RCC 7860 (cell line): ENCODE measurements at places on chromosomes 1 and 21.

- peak; percentile 12 for DNase-seq
Measured at GRCh38 chr1:12528021-12528852, 89.8 kb downstream of the DHRS3 start.

GRCh38 chr1:95088303-95088702, 15.6 kb upstream of the ALG14 start:
- DNase-seq, result no peak

GRCh38 chr1:84619383-84620102, 45.3 kb upstream of the CTBS start:
- DNase-seq, result peak; percentile 90

- no peak for DNase-seq
Measured at GRCh38 chr1:32023351-32023750, 9.7 kb downstream of the KHDRBS1 start.

GRCh38 chr1:47894410-47895278, 102.5 kb downstream of the TRABD2B start:
- peak; percentile 86 for DNase-seq

GRCh38 chr21:45130324-45130774, 56.0 kb downstream of the ADARB1 start:
- peak; percentile 57 for DNase-seq

GRCh38 chr1:74579425-74579824, 67.0 kb upstream of the LRRC53 start:
- no peak for DNase-seq

DNA sequence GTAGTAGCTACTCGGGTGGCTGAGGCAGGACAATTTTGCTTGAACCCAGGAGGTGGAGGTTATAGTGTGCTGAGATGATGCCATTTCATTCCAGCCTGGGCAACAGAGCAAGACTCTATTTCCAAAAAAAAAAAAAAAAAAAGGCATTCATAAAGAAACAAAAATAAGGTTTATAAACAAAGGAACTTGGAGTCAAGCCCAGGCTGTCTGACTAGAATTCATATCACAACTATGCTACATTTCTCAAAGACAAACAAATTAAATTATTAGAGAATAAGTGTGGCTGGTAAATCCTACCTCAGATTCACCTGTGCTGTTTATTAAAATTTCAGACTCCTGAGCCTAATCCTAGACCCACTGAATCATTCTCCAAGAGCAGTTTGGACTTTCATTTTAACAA, 4.2 kb downstream of the GCLM start:
- DNase-seq, result no peak

DNA sequence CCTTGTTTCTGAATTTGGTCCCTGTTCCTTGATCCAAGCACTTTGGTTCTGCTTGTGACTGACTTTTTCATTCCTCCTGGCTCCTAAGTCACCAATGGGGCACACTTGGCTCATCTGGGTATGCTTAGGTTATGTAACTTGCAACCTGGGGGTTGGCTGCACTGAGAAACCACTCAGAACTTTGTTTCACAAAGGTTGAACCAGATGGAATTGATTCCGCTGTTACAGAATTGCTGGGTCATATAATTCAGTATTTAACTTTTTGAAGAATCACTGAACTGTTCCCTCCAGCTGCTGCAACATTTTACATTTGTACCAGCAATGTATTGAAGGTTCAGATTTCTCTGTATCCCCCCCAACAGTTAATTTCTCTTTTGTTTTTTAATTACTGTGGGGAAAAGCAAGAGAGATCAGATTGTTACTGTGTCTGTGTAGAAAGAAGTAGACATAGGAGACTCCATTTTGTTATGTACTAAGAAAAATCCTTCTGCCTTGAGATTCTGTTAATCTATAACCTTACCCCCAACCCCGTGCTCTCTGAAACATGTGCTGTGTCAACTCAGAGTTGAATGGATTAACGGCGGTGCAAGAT, 9.6 kb upstream of the NVL start:
- DNase-seq, result peak; percentile 2

- no peak for DNase-seq
Measured at GRCh38 chr1:169488157-169488556, 2.4 kb upstream of the SLC19A2 start.

- DNase-seq, result no peak
Measured at GRCh38 chr1:204031098-204031710, 41.7 kb upstream of the SOX13 start.

DNA sequence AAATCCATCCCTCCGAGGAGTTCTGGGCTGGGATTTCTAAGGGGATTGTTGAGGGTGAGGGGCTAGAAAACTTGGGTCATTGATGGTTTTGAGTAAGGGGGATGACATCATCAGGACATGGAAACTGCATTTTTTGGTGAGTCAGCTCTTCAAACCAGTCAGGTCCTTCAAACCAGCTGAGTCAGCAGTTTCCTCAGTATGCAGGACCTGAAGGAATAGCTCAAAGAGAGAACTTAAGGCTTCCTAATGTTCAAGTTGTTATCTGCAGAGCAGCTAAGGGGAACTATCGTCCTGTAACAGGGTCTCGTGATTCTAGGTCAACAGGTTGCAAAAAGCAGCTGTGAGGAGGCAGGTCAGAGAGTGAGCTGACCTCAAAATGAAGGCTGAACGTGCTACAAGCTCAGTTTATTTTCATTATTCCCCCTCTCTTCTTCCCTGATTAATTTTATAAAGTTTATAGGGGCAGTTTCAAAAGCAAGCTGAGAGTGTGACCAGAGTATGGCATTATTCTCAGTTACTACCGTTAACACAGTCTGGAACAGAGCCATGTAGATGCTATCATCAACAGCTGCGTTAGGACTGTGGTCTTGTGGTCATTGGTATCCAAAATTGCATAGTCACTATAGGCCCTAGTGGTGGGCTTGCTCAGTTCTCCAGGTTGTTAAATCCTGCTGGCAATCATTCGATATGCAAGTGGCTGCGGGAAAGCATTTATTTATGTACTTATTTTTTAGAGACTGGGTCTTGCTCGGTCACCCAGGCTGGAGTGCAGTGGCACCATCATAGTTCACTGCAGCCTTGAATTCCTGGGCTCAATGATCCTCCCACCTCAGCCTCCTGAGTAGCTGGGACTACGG, 10.7 kb upstream of the SDC3 start:
- DNase-seq, result peak; percentile 58

- no peak for DNase-seq
Measured at GRCh38 chr1:30008998-30009657, 714.3 kb downstream of the MATN1 start.

GRCh38 chr21:34353182-34353581, 10.6 kb upstream of the KCNE2 start:
- no peak for DNase-seq

GRCh38 chr1:58576325-58576726, 726 bp downstream of the TACSTD2 start:
- DNase-seq, result no peak

- no peak for DNase-seq
Measured at GRCh38 chr1:63277195-63278192, 44.9 kb upstream of the FOXD3 start.

DNA sequence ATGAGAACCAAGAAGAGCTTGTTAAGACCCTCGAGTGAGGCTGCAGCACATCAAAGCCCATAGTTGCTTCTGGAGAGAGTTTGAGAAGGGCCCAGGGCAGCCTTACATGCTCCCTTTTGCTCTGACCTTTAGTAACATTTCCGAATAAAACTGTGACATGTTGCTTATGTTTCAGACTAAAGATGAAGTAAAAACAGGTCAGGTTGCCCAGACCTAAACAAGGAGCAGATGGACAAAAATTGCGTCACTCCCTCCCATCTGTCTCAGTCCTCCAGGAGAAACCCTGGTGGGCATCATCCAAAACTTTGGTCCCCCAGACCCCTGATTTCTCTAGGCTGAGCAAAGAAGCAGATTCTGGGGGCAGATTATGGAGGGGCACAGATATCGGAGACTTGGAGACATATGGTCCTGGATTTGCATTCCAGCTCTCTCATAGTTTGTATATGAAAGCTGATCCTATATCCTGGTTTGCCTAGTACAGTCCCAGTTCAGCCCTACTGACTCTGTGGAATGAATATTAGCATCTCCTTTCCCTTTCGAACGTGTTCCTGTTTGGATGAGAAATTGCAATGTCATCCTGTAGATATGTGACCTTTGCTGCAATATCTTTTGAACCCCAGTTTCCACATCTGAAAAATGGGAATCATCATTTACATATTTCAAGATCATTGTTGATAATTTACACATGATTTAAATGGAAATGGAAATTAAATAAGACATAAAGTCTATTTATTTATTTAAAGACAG, 304.9 kb upstream of the USP24 start:
- DNase-seq, result peak; percentile 26

DNA sequence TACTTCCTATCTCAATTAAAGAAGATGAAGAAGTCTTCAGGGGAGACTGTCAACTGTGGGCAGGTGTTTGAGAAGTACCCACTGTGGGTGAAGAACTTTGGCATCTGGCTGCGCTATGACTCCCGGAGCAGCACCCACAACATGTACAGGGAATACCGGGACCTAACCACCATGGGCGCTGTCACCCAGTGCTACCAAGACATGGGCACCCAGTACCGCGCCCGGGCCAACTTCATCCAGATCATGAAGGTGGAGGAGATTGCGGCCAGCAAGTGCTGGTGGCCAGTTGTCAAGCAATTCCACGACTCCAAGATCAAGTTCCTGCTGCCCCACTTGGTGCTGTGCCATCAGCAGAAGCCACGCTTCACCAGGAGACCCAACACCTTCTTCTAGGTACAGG, 15.5 kb upstream of the RNF19B start:
- DNase-seq, result no peak

DNA sequence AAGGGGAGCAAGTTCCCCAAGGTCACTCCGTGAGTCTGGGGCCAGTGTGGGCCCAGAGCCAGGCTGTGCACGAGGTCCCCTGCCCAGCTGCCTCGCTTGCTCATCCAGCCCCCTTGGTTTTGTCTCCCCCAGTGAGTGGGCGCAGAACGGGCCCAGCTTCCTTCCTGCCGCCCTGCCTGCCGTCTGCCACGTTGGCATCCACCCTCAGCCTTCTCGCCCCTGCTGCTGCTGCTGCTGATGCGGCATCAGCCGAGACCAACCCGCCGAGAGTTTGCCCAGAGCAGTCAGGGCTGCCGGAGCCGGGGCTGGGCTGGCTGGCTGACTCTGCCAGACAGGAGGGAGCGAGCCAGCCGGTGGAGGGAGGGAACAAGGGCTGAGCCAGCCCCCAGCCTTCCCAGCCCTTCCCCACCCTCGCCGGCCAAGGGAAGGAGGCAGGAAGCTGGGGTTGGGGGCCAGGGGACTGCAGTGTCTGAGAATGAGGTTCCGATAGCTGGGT, 31.4 kb upstream of the WASF2 start:
- DNase-seq, result no peak

- DNase-seq, result no peak
Measured at GRCh38 chr1:113545626-113546025, 155.3 kb downstream of the MAGI3 start.

DNA sequence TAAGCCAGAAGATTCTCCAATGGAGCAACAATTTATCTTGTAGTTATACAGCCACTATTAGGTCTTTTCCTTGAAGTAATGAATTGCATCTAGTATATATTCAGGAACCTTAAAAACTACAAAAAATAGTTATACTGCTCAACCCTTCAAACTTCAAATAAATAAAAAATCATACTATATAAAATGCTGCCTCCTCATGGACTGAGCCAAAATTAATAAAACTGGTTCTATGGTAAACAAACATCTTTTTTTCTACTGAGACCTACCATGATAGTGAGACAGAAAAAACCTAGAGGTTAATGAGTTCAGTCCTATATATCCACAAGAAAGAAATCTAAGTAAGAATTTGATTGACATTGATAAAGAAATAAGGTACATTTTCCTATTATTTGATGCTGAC, 67.7 kb downstream of the GPATCH2 start:
- no peak for DNase-seq

- DNase-seq, result no peak
Measured at GRCh38 chr21:39110431-39110830, 72.8 kb downstream of the PSMG1 start.

- DNase-seq, result no peak
Measured at GRCh38 chr1:172069534-172069933, 228.2 kb downstream of the DNM3 start.

GRCh38 chr21:31387560-31388186, 43.6 kb upstream of the TIAM1 start:
- DNase-seq, result no peak

DNA sequence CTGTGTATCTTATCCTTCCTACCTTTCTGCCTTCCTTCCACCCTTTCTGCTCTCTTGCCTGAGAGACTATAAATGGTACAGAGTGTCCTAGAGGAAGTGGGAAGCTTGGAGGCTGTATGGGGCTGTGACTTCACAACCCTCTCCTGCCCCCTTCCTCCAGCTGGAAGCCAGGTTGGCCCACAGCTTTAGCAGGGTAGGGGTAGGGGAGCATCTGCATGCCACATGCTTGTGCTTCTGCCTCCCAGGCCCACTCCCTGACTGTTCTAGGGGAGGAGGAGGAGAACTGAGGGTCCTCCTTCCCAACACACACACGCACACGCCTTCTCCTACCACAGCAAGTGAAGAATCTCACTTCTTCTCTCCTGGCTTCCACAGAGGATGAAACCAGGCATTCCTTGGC, 3.9 kb upstream of the SLC27A3 start:
- no peak for DNase-seq

GRCh38 chr1:153649863-153650235, 8.7 kb upstream of the SNAPIN start:
- DNase-seq, result no peak

GRCh38 chr1:172341697-172342096, 78.8 kb upstream of the C1orf105 start:
- DNase-seq, result no peak

DNA sequence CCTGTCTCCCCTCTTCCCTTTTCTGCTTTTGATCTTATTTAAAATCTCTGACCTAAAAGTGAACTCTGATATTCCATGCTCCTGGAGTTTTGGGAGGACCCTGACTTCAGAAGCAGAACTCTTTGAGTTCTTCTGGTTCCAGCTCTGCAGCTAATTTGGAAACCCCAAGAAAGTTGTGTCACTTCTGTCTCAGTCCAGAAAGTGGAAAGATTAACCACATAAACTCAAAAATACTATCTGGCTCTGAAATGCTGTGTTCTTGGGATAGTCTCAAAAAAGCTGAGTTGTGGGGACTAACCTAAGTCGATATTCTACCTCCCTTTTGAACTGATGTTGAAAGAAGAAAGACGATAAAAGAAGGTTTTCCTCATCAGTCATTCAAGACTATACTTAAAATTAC, 59.8 kb downstream of the ITPKB start:
- no peak for DNase-seq

DNA sequence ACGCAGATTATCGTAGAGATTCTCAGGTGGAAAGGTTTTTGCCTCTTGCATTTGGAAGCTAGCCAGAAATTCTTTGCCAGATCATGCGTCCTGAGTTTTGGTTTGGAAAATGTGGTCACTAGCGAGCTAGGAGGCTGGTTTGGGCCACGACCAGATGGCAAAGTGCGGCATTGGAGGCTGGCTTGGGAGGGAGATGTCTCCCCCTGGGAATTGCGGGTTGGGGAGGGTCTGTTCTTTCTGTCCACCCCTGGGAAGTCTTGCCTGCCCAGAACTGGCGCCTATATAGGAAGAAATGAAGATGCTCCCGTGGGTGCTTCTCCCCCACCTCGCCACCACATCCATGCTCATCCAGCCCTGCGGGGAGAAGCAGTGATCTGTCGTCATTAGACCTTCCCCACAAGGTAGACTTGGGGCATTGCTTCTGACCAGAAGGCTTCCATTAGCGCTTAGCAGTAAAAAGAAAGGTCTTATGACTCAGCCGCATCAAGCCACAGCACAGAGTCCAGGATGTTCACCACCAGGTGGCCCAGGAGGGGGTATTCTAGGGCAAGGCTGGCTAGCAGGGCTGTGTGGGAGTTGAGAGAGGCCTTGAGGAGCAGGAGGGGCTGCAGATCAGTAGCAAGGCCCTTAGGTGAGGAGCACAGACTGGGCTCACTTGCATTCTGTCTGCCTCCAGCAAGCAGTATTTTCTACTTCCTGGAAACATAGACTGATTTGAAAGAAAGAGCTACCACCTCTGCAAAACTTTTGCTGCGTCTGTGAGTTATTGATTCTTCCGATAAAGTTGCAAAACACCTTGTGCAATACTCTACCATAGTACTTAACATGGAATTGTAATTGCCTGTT, 1.5 kb upstream of the PTP4A2 start:
- DNase-seq, result peak; percentile 94
